Endodermal cell (in vitro differentiated cells): ENCODE measurements at places on chromosomes 3 and 15. TPM values are rescaled to one million over a fixed set of nuclear protein-coding genes. Genes with fewer than 3 reads are reported as not detected.
A peak's percentile ranks its signal among the peaks of the same experiment; 100 is the strongest.

DNA sequence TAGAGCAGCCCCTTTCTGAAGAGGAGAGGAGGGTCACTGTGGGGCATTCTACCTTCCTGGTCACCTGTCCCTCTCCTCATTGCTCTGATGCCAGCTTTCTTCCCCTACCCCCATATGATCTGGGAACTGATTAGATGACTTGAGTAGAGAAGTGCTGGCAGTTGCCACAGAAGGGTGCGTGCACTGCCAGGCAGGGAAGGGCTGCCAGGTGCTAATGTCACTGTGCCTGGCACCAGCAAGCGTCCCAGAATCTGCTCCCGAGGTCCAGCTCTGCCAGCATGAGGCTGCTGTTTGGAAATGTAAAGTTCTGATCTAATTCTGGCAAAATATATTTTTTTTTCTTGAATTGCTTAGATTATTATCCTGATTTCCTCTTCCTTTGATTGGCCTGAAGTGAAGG lies 52.8 kb downstream of the PPM1L start:
- no peak for DNase-seq
- H3K4me1 ChIP-seq: peaks cover 5% of the 10 kb centered on the region
- H3K27me3 ChIP-seq: peaks cover 8% of the 10 kb centered on the region
- H3K27ac ChIP-seq: no peak overlapping the region
- H3K4me3 ChIP-seq: no peak overlapping the region

DNA sequence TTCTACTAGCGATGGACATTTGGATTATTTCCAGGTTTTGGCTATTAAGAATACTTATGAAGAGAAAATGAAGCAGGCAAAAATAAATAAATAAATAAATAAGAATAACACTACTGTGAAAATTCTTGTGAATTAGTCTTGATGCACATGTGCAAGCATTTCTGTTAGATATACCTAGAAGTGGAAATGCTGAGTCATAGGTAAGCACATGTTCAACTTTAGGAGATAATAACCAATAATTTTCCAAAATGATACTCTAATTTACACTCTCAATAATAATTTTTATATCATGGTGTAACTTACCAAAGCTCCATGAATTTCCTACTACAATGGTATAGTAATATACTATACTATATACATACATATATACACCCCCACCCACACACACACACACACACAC lies 23.4 kb downstream of the EMC4 start:
- H3K27ac ChIP-seq: no peak overlapping the region
- H3K4me1 ChIP-seq: no peaks in the 10 kb centered on the region
- DNase-seq: no peak
- H3K4me3 ChIP-seq: no peak overlapping the region
- peaks cover 11% of the 10 kb centered on the region for H3K36me3 ChIP-seq

- no peak for DNase-seq
- no peak overlapping the region for H3K4me3 ChIP-seq
- no peak overlapping the region for H3K27ac ChIP-seq
- no peaks in the 10 kb centered on the region for H3K27me3 ChIP-seq
- H3K36me3 ChIP-seq: peaks cover 64% of the 10 kb centered on the region
These were observed 168.9 kb downstream of the KLHL25 start for GRCh38 chr15:85625856-85626255.

GRCh38 chr15:78641102-78641748 lies at the start of gene CHRNB4:
Gene CHRNB4, minus strand, starts transcription at chr15:78641210. Its CDS starts 77 bp downstream, at chr15:78641133.
- DNase-seq: peak; percentile 95
- no peaks in the 10 kb centered on the region for H3K36me3 ChIP-seq
- H3K27me3 ChIP-seq: peaks cover 11% of the 10 kb centered on the region
- no peak within 1 kb of the TSS for H3K27ac ChIP-seq
- no peaks in the 10 kb centered on the region for H3K4me1 ChIP-seq
- H3K4me3 ChIP-seq: peak within 1 kb of the TSS; percentile 65

GRCh38 chr15:53576841-53577240 lies 182.6 kb downstream of the WDR72 start:
- DNase-seq: no peak
- no peaks in the 10 kb centered on the region for H3K27me3 ChIP-seq
- H3K4me1 ChIP-seq: no peaks in the 10 kb centered on the region
- H3K36me3 ChIP-seq: no peaks in the 10 kb centered on the region
- no peak overlapping the region for H3K27ac ChIP-seq

DNA sequence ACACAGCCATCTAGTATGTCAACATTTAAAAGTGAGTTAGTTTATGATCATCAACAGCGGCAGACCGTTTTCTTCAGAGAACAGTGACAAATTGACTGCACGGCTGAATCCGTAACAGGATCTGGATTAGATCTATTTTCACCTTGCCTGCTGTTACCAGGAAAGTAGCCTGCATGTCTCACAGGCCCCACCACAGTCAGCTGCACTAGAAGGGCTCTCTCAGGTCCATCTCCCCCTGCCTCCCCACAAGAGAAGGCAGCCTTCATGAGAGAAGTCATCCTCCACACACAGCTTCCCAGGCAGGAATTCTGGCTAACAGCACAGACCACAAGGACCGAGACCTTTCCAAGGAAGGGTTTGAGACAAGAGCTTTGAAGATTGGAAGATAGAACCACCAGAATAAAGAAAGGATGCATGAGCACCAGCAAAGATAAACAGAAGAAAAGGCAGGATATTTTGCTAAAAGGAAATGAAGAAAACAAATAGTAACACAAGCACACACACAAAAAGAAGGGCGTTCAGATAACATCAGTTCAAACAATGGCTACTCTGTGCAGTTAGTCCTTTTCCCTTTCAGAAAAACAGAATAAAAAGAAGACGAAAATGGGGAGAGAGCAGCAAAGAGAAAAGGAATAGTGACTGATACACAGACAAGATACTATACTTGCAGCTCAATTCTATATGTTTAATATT lies 127.5 kb downstream of the SNRK start:
- H3K4me3 ChIP-seq: no peak overlapping the region
- peaks cover 10% of the 10 kb centered on the region for H3K36me3 ChIP-seq
- H3K27ac ChIP-seq: no peak overlapping the region
- no peaks in the 10 kb centered on the region for H3K27me3 ChIP-seq
- no peaks in the 10 kb centered on the region for H3K4me1 ChIP-seq

- H3K4me1 ChIP-seq: no peaks in the 10 kb centered on the region
- H3K36me3 ChIP-seq: no peaks in the 10 kb centered on the region
- H3K27me3 ChIP-seq: peaks cover 7% of the 10 kb centered on the region
- no peak overlapping the region for H3K4me3 ChIP-seq
These were observed 728.3 kb upstream of the SGO1 start for GRCh38 chr3:20914310-20914709.

- DNase-seq: no peak
- no peaks in the 10 kb centered on the region for H3K4me1 ChIP-seq
- H3K4me3 ChIP-seq: no peak overlapping the region
- no peaks in the 10 kb centered on the region for H3K36me3 ChIP-seq
- H3K27ac ChIP-seq: no peak overlapping the region
These were observed 267.8 kb upstream of the CNTN4 start for GRCh38 chr3:1830851-1831250.

DNA sequence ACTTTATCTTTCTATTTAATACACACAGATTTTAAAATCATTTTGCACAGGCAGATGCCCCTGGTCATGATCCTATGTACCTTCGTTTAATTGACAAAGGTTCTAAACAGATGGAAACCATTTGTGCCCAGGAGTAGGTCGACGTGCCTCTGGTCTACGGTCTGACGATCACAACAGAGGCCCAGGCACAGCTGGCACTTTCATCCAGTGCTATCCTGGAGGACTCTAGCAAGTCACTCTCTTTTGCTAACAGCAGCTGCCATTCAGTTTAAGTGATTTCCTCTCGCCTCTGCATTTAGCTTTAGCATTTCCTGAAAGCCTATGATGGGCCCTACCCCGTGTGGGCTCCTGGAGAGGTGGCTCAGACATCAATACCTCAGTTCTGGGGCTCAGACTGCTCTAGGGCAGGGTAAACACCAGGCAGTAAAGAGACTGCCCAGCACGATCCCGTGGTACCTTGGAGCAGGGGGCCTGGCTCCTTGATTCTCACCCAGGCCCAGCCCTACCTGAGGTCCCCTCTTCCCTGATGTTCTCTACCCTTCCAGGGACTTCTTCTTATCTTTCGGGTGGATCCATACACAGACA lies 83.2 kb upstream of the SNRPA1 start:
- H3K4me1 ChIP-seq: peaks cover 16% of the 10 kb centered on the region
- H3K36me3 ChIP-seq: no peaks in the 10 kb centered on the region
- no peak overlapping the region for H3K27ac ChIP-seq
- no peaks in the 10 kb centered on the region for H3K27me3 ChIP-seq
- no peak overlapping the region for H3K4me3 ChIP-seq
- no peak for DNase-seq

DNA sequence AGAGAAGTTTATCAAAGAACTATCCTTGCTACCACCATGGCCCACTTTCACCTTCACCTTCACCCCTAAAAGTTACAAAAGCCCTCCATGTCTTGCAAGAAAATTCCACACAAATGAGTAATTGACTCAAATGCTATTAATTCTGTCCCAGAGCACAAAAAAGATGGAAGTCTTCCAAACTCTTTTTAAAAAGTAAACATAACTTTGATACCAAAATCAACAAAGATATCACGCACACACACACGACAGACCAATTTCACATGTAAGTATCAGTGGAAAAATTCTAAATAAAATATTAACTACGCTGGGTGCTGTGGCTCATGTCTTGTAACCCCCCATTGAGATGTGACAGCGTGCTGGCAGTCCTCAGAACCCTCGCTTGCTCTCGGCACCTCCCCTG lies 1.1 kb upstream of the MCCC1 start:
- H3K4me3 ChIP-seq: no peak overlapping the region
- no peaks in the 10 kb centered on the region for H3K27me3 ChIP-seq
- no peaks in the 10 kb centered on the region for H3K4me1 ChIP-seq
- no peak for DNase-seq

DNA sequence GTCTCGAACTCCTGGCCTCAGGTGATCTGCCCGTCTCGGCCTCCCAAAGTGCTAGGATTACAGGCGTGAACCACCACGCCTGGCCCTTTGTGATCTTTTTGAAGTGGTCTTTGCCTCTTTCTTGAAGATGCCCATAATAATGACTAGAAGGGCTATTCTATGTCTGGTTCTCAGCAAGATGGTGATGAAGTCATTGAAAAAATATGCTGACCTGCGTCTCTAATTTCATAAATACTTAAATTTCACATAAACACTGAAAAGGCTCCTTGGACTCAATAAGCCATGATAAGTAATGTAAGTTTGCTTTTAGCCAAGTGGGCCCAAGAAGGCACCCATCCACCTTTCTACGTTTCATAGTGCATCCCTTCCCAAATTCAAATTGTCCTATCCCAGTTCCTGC lies 775 bp upstream of the MAPK6 start:
- H3K27ac ChIP-seq: no peak overlapping the region
- H3K36me3 ChIP-seq: no peaks in the 10 kb centered on the region
- peak overlapping the region; percentile 82 for H3K4me3 ChIP-seq
- H3K4me1 ChIP-seq: no peaks in the 10 kb centered on the region
- H3K27me3 ChIP-seq: no peaks in the 10 kb centered on the region
- DNase-seq: no peak

GRCh38 chr3:194575484-194576210 lies 57.6 kb downstream of the TMEM44 start:
- H3K36me3 ChIP-seq: no peaks in the 10 kb centered on the region

Gene CLRN1
- not detected in 2 replicates for total RNA-seq
